Cardiac septum (tissue), 1 donor: ENCODE measurements at places on chromosomes 1 and 21.

DNA sequence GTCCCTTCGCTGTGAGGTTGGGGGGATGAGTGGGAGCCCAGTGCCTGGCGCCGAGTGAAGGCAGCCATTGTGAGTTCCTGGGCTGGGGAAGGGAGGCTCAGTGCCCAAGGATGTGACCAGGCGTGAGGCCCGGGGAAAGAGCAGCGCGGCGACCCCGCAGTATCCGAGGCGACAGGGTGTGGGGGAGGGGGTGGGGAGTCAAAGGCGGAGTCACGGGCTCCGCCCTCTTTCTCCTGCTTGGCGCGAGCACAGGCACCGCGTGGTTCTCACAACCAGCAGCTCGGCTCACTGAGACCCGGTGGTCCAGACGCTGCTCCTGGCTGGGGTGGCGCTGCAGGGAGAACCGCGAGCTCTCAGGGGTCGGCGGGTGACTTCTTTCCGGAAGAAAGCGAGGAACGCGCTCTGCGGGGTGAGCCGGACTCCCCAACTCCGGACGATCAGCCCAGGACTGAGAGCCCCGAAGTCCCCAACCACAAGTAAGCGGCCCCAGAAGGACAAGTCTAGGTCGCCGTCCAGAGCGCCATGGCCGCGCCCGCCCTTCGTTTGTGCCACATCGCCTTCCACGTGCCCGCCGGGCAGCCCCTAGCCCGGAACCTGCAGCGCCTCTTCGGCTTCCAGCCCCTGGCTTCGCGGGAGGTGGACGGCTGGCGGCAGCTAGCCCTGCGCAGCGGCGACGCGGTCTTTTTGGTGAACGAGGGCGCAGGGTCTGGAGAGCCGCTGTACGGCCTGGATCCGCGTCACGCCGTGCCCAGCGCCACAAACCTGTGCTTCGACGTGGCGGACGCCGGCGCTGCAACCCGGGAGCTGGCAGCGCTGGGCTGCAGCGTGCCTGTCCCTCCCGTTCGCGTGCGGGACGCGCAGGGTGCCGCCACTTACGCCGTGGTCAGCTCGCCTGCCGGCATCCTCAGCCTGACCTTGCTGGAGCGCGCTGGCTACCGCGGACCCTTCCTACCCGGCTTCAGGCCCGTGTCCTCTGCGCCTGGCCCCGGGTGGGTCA, at the start of gene HPDL:
Gene HPDL, plus strand, starts transcription at position 269 of the 997 bp plus-strand sequence. Its CDS starts 254 bp downstream, at position 523.
- DNase-seq, result no peak

- DNase-seq, result no peak
Measured at GRCh38 chr1:233599542-233600073, 14.3 kb upstream of the KCNK1 start.

DNA sequence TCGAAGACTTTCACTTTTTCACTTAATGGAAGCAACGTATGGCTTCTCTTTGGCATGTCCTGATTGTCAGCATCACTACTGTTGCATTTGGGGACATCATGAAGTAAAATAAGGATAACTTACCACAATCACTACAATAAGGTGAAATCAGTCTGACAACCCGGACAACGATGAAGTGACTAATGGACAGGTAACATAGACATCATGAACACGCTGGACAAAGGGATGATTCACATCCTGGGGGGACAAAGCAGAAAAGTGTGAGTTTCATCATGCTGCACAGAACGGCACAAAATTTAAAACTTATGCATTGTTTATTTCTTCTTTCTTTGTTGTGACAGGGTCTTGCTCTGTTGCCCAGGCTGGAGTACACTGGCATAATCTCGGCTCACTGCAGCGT, 53.9 kb downstream of the FH start:
- no peak for DNase-seq

DNA sequence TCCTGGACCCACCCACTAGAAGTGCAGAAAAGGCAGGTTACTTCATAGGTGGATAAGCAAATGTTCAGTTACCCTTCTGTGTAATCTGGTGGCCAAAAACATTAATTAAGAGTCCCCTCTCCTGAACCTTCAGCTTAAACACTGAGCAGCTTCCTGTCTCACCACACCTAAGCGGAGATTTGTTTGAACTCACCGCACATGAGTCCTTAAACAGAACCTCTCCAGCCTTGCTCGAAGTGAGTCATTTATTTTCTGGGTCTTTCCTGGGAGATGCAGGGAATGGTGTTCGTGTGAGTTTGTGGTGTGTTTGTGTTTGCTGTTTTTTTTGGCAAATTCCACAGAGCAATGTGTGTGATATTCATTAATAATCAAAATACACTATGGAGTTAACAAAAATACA, 7.6 kb upstream of the FNBP1L start:
- DNase-seq, result no peak

DNA sequence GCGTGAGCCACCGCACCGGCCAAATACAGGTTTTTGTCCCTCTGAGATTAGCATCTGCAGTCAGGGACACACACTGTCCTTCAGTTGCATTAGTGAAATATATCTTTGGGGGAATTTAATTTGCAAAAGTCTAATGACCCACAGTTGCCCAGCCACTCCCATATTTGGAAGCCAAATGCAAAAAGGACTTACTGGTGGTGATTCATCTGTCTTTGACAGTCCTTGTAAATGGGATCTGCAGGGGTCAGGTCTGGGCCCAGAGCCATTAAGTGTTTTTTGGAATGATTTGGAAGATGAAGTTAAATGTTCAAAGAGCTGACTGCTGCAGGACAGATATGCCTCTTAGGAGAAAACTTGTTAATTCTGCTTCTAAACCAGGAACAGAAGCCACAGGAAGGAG, 44.6 kb upstream of the DNASE2B start:
- DNase-seq, result no peak

- DNase-seq, result no peak
Measured at GRCh38 chr1:234292011-234292410, 81.2 kb upstream of the COA6 start.

DNA sequence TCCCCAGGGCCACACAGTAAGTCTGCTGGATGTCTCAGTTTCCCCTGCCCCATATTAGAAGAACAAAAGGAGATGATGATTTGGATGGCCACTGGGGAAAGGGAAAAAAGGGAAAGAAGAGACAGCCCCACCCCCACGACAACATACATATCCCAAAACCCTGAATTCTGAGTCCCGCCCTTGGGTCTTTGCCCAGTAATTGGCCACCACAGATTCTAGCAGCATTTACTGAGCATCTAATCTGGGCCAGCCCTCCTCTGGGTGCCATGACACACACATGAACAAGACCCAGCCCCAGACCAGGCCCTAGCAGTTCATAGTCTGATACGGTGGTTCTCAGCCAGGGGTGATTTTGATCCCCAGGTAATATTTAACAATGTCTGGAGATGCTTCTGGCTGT, 5.2 kb upstream of the TTC4 start:
- DNase-seq, result no peak

GRCh38 chr1:240314845-240315801, 223.4 kb downstream of the FMN2 start:
- no peak for DNase-seq

DNA sequence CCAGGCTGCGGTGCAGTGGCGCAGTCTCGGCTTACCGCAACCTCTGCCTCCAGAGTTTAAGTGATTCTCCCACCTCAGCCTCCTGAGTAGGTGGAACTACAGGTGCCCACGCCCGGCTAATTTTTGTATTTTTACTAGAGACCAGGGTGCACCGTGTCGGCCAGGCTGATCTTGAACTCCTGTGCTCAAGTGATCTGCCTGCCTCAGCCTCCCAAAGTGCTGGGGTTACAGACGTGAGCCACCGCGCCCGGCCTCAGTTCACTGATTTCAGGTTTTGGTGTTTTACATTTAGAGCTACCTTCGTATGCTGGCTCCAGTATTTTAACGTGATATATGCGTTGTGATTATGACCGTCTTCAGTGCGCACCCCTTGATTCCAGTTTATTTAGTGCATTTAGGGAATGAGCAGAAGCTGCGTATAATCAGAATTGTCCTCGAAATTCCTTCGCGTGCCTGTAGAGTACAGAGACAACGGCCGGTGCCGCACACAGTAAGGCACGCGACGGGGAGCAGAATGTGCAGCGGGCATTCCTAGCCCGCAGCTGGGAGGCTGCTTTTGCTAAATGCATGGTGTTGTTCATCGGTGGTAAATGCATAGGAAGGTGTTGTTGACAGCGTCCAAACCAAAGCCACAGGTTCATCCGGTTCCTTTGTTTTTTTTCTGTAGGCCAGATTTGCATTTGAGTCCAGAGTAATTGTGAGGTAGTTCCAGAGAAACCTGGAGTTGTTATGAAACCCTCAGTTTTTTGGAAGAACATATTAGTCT, 48.9 kb upstream of the DIP2A start:
- DNase-seq, result no peak

DNA sequence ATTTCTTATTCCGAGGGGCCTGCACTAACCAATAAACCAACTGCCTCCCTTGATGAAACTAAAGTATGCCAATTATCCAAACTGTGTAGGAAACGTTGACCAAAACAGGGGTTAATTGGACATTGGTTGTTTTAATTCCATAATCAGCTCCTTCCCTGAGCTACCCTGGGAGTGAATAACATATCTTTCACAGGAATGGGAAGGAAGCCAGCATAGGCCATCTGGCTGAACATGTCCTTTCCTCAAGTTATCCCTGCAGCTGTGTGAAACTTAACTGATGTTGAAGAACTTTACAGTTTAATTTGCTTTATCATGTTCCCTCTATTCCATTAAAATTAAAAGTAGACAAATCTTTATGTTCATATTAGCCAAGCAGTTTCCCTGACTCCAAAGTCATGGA, 75.4 kb downstream of the NRIP1 start:
- no peak for DNase-seq

DNA sequence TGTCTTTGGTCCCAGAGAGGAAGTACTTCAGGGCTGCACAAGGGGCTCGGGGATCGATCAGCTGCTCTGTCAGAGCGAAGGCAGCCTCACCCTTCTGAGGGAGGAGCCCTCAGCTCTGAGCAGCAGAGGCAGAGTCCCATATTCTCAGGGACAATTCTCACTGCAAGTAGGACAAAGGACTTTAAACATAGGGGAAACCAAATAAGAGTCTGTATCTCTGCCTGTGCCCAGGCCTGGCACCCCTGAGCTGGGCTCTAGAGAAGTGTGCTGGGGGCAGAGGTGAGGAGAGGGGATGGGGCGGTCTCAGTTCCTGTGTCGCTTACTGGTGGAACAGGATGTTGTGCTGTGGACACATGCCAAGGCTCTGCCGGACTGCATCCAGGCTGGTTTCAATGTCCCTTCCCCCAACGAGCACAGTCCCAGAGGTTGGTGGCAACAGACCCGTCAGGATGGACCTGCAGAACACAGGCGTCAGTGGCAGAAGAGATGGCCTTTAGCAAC, 76.6 kb downstream of the ABCA4 start:
- DNase-seq, result no peak

DNA sequence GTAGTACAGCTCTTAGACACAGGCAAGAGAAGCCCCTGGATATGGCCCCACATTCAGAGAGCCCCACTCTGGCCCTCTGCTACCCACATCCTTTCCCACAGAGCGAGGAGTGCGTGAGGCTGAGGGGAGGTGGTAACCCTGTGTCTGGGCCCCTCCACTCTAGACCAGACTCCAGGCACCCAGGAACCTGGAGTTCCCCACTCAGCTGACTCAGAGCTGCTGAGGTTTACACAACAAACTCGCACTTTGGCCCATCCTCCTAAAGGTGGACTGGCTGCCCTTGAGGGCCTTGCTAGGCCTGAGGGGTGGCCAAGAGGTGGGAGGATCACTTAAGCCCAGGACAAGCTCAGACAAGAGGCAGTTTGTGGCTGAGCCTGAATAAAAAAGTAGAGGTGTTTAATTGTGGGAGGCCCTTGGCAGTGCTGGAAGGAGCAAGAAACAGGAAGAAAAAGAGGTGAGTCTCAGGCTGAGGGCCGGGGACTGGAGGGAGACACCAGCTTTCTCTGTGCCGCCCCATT, 10.7 kb downstream of the MR1 start:
- no peak for DNase-seq

DNA sequence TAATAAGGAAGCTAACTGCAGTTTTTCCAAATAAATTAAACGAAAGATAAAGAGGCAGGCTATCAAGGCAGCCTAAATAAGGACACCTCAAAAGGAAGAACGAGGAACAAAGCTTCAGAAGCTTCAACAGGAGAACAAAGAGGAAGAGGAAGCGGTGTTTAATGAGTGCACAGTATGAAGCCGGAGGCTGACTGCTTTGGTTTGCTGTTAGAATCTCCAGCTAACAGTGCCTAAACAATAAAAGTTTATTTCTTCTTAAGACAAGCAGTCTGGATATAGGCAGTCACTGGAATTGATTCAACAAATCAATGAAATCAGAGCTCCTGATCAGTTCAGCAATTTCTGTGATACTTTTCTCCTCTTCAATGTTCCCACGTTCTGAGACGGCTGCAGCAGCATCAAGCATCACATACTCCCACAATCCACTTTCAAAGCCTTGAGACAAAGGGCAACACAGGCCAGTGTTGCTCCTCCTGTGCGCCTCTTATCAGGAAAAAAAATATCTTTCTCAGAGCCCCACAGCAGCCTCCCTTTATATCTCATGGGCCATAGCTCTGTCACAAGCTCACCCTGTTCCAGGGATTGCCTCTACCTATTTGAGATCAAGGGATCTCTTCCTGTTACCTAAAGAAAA, 365.6 kb upstream of the ST6GALNAC5 start:
- DNase-seq, result no peak

GRCh38 chr1:187300081-187300480, 471.3 kb downstream of the PLA2G4A start:
- no peak for DNase-seq

- no peak for DNase-seq
Measured at GRCh38 chr1:67575861-67576260, 109.1 kb upstream of the GADD45A start.

- DNase-seq, result no peak
Measured at GRCh38 chr1:244174922-244175521, 123.9 kb downstream of the ZBTB18 start.

DNA sequence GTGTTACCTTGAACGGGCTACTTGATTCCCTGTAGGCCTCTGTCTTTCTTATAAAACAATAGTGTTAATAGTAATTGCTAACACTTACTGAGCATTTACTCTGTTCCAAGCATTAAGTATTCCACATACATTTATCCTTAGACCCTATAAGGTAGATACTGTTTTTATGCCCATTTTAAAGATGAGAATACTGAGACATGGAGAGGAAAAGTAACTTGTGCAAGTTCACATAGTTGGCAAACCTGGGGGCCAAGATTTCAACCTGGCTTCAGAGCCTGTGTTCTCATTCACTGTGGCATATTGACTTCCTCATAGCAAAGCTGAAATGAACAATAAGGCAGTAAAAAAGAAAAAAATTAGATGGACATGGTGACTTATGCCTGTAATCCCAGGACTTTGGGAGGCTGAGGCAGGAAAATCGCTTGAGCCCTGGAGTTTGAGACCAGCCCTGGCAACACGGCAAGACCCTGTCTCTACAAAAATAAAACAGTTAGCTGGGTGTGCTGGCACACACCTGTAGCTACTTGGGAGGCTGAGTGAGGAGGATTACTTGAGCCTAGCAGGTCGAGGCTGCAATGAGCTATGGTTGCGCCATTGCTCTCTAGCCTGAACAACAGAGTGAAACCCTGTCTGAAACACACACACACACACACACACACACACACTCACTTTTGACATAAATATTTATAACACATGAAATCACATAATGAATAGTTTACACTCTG, 19.6 kb upstream of the HMGN2 start:
- no peak for DNase-seq

GRCh38 chr1:228803421-228803820, 68.1 kb downstream of the RHOU start:
- no peak for DNase-seq
